ENCODE measurements at places on chromosomes 6 and 20. TPM values are rescaled to one million over a fixed set of nuclear protein-coding genes. Genes with fewer than 3 reads are reported as not detected.
A peak's percentile ranks its signal among the peaks of the same experiment; 100 is the strongest.

- H3K4me3 ChIP-seq: no peak overlapping the region
- H3K36me3 ChIP-seq: peaks cover 15% of the 10 kb centered on the region
- DNase-seq: no peak
- H3K4me1 ChIP-seq: no peaks in the 10 kb centered on the region
Measured at GRCh38 chr6:5422321-5422915, 161.1 kb downstream of the FARS2 start.

GRCh38 chr6:145569140-145569539 is 166.2 kb downstream of the EPM2A start:
- H3K27me3 ChIP-seq: no peaks in the 10 kb centered on the region
- H3K27ac ChIP-seq: no peak overlapping the region
- no peaks in the 10 kb centered on the region for H3K4me1 ChIP-seq
- H3K36me3 ChIP-seq: no peaks in the 10 kb centered on the region
- DNase-seq: no peak
- no peak overlapping the region for H3K4me3 ChIP-seq

- no peak overlapping the region for H3K27ac ChIP-seq
- no peak overlapping the region for H3K4me3 ChIP-seq
- no peaks in the 10 kb centered on the region for H3K36me3 ChIP-seq
- no peak for DNase-seq
Measured at GRCh38 chr6:138682704-138683527, 90.7 kb upstream of the CCDC28A start.

- no peaks in the 10 kb centered on the region for H3K4me1 ChIP-seq
- no peaks in the 10 kb centered on the region for H3K27me3 ChIP-seq
- DNase-seq: no peak
- no peak overlapping the region for H3K4me3 ChIP-seq
- H3K27ac ChIP-seq: no peak overlapping the region
Measured at GRCh38 chr6:20997143-20997769, 463.0 kb downstream of the CDKAL1 start.

DNA sequence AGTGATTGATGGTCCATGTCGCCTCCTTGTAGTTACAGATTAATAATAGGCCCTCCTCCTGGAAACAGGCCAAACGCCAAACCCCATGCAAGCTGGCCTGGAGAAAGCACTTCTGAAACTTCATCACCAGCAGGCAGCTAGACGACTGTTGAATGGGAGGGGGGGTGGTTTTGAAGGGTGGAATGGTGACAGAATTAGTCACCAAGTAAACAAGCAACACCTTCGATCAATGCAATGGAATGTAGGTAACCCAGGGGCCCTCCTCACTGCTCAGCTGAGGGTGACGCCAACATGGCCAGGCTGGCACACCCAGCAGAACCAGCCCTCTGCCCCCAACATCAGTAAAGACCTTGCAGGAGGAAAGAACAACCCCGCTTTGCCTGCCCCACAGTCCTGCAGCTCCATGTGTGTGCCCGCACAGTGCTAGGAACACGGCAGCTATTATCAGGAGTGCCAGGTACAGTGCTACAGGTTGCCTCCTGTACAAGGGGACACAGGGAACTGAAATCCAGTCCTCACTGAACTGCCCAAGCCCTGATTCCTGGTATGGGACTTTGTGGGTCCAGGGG is 2.7 kb downstream of the BCAS1 start:
- H3K4me3 ChIP-seq: no peak overlapping the region
- H3K4me1 ChIP-seq: peaks cover 26% of the 10 kb centered on the region
- no peaks in the 10 kb centered on the region for H3K36me3 ChIP-seq
- H3K27me3 ChIP-seq: peaks cover 5% of the 10 kb centered on the region
- H3K27ac ChIP-seq: no peak overlapping the region

DNA sequence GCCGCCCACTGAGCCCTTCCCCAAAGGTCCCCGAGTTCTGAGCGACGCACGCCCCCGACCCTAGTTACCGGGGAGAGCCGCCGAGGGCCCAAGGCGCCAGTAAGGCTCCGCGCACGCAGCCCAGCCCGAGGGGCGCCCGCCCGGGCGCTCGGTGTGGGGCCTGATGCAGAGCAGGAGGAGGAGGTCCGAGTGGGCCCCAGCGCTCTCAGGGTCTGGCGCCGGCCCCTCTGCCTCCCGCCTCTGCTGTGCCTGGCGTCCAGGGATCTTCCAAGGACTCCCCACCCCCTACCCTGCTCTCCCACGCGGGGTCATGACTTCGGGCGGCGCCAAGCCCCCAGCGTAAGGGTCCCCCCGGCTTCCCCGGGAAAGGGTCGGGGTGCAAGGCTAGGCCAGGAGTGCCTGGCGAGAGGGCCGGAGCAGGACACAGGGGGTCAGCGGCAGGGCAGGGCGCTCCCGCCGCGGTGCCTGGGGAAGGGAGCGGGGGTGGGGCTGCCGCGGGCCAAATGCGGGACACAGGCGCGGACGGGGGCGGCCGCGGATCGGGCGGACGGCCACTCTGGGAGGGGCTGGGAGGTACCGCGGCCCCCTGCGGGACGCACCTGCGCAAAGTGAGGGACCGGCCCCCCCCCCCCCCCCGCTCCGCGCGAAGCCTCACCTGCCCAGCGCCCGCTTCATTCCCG is 637 bp downstream of the ABHD12 start:
- H3K27me3 ChIP-seq: peaks cover 2% of the 10 kb centered on the region
- peaks cover 18% of the 10 kb centered on the region for H3K4me1 ChIP-seq
- H3K27ac ChIP-seq: peak overlapping the region; percentile 37
- peaks cover 8% of the 10 kb centered on the region for H3K36me3 ChIP-seq

GRCh38 chr6:26124781-26125685 is 37.8 kb downstream of the HFE start:
- H3K27me3 ChIP-seq: no peaks in the 10 kb centered on the region
- H3K4me3 ChIP-seq: peak overlapping the region; percentile 97
- H3K4me1 ChIP-seq: peaks cover 51% of the 10 kb centered on the region
- DNase-seq: peak; percentile 43

DNA sequence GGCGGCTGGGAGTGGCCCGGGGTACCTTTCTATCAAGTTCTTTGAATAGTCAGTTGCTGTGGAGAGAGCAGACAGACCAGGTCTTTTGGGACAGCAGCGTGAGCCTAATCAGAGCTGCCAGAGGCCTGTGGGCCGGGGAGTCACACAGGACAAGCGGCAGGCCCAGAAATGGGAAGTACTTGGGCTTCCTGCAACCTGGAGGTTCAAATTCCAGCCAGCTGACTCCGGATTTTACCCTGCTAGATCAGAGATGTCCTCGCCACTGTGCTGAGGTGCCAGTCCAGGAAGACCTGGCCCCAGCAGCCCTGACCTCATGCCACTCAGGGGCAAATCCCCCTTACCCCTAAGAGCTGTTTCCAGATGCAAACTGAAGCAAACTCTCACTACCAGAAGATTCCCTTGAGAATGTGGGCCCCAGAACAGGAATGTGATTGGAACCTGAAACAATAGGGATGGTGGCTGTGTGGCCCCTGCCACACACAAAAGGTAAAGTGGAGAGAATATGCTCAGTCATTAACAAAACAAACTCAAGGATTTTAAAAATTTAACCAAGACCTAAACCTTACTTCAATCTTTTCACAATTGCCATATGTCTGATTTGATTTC is 9.7 kb downstream of the BEND3 start:
- no peak for DNase-seq
- no peaks in the 10 kb centered on the region for H3K27me3 ChIP-seq
- no peak overlapping the region for H3K27ac ChIP-seq
- no peak overlapping the region for H3K4me3 ChIP-seq

DNA sequence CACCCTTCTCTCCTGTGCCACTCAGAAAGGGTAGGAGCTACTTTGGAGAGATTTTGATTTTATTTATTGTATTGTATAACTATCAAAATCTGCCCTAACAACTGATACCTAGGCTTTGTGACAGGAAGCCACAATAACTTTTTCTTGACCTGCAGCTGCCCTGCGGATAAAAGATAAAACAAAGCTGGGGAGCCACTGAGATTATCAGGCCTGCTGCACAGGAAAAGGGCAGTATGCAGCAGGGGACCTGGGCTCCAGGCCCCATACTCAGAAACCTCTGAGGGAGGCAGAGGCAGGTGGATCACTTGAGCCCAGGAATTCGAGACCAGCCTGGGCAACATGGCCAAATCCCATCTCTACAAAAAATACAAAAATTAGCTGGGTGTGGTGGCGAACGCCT is 980 bp upstream of the SNX21 start:
- no peaks in the 10 kb centered on the region for H3K36me3 ChIP-seq
- no peak for DNase-seq
- peaks cover 19% of the 10 kb centered on the region for H3K4me1 ChIP-seq

DNA sequence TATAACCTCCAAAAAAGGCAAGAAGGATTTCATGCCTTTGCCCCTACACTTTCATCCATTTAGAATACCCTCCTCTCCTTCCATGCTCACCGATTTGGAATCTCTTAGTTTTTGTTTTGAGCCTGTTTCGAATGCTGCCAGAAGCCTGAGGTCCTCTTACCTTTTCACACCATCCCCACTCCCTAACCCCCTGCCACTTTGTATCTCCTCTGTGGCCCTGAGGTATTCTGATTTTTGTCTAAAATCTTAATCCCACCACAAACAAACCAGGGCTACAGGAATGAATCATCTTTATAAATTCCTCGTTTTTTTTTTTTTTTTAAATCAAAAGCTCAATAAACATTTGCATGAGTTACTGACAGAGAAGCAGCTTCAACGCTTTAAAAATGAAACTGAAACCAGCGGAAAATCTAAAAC is 1.6 kb upstream of the RPS12 start:
- H3K27me3 ChIP-seq: peaks cover 17% of the 10 kb centered on the region
- H3K4me1 ChIP-seq: peaks cover 38% of the 10 kb centered on the region
- peak overlapping the region; percentile 99 for H3K27ac ChIP-seq
- peak overlapping the region; percentile 96 for H3K4me3 ChIP-seq

GRCh38 chr20:4811257-4811656 is 89.5 kb downstream of the PRND start:
- H3K4me1 ChIP-seq: peaks cover 81% of the 10 kb centered on the region
- no peak for DNase-seq
- H3K36me3 ChIP-seq: peaks cover 81% of the 10 kb centered on the region
- H3K27ac ChIP-seq: peak overlapping the region; percentile 98

DNA sequence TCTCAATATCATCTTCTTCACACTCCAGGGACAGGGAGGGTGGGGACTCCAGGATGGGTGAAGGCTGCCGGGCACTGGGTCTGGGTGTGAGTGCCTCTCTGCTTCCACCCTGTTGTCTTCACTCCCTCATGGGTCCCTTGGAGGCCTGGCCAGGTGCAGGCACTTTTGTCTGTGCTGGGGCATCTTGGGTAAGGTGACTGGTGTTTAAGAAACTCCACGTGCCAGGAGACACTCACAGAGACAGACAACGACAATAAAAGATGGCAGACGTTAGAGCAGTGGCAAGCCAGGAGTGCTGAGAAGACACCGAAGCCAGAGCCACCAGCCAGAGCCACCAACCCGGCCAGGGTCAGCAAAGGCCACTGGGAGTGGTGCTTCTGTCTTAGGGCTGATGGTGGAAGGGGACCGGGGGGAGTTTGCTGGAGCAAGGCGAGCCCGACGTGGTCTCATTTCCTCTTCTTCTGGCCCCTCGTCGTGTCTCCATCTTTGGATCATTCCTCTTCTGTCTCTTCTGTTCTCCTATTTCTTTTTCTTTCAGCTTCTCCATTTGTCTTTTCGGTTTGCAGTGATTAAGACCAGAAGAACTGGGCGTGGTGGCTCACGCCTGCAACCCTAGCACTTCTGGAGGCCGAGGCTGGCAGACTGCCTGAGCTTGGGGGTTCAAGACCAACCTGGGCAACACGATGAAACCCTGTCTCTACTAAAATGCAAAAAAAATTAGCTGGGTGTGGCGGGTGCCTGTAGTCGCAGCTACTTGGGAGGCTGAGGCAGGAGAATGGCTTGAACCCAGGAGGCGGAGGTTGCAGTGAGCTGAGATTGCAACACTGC is 90.8 kb downstream of the RAMACL start:
- no peaks in the 10 kb centered on the region for H3K36me3 ChIP-seq
- H3K27ac ChIP-seq: no peak overlapping the region
- peaks cover 6% of the 10 kb centered on the region for H3K4me1 ChIP-seq
- no peaks in the 10 kb centered on the region for H3K27me3 ChIP-seq

DNA sequence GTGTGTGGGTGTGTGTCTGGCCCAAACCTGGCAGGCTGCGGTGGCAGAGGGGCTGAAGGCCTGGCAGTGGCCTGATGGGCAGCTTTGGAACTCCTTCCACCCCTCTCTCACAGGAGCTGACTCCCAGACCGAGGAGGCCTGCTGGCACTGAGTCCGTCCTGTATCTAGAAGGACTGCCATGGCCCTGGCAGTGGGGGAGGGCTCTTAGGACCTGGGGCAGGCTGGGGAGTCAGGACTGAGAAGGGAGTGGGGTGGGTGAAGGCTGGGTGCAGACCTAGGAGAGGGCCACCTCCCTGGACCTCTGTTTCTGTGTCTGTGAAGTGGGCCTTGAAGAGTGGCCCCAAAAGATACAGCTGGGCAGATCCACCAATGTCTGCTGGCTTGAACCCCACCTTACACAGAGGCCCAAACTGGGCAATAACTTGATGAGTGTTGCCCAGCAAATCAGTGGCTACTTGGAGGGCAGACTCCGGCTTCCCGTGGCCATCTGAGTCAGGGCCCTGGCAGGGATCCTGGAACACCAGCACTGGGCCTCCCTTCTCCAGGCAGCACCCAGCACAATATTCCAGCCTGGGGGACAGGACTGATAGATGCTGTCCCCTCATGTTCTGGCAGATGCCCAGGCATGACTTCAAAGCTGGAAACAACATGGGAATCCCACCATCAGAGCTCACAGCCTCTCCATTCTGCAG is 46.7 kb upstream of the BLCAP start:
- peaks cover 13% of the 10 kb centered on the region for H3K27me3 ChIP-seq
- no peak overlapping the region for H3K27ac ChIP-seq
- no peaks in the 10 kb centered on the region for H3K36me3 ChIP-seq

GRCh38 chr6:53578371-53578770 is 33.5 kb upstream of the GCLC start:
- no peaks in the 10 kb centered on the region for H3K36me3 ChIP-seq
- no peak overlapping the region for H3K4me3 ChIP-seq
- no peak overlapping the region for H3K27ac ChIP-seq

DNA sequence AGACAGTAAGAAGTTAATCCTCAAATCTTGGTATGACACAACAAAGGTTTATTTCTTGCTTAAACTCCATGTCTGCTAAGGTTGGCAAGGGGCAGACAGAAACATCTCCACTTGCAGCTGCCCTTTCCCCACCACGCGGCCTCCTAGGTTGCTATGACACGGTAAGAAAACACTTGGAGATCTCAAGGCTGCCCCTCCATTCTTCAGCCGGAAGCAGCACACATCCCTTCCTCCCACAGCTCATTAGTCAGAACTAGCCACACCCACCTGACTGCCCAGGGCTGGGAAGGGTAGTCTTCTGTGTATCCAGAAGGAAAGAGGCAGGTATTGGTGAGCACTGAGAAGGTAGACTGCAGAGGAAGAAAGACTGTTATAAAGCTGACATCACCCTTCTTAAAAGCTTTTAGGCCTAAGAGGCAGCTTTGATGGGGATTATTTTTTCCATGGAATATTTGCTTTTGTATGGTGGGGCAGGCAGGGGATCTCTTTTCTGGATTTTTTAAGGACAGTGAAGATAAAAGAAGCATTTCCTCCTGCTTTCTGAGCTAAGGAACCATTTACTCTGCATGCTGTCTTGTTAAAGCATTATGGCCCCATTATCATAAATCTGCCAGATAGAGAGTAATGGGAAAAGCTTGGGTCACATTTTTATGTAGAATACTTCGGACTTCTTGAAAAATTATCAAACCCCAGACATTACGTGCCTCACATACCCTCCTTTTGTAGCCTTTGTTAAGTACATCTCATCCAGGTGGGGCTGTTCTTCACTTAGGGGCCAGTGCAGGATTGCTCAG is 41.6 kb downstream of the MRAP2 start:
- no peaks in the 10 kb centered on the region for H3K4me1 ChIP-seq
- H3K4me3 ChIP-seq: no peak overlapping the region
- H3K27ac ChIP-seq: no peak overlapping the region
- no peaks in the 10 kb centered on the region for H3K36me3 ChIP-seq
- DNase-seq: no peak

PGC gene
- not detected for total RNA-seq

NKAIN2 gene
- total RNA-seq: not detected

SLC12A5 gene
- total RNA-seq: 0.53 TPM

BMP2 gene
- total RNA-seq: not detected

HIVEP2 gene
- total RNA-seq: 32.8 TPM

GOPC gene
- 23.9 TPM for total RNA-seq

SEC63 gene
- 74.5 TPM for total RNA-seq

AFDN gene
- total RNA-seq: 45.9 TPM

Measured in activated CD4-positive, alpha-beta memory T cell treated with anti-CD3 and anti-CD28 coated beads, Interleukin-2, amount 10 ng/mL, durations not matched to agents 7 days and 5 days (primary cell).